Cortex of kidney (tissue), 1 donor: ENCODE measurements at places on chromosomes 2 and 18.

- no peak for DNase-seq
These were observed 1540.2 kb upstream of the SLC39A10 start for GRCh38 chr2:194116861-194117260.

- no peak for DNase-seq
These were observed 112.3 kb upstream of the CNGA3 start for GRCh38 chr2:98233941-98234340.

DNA sequence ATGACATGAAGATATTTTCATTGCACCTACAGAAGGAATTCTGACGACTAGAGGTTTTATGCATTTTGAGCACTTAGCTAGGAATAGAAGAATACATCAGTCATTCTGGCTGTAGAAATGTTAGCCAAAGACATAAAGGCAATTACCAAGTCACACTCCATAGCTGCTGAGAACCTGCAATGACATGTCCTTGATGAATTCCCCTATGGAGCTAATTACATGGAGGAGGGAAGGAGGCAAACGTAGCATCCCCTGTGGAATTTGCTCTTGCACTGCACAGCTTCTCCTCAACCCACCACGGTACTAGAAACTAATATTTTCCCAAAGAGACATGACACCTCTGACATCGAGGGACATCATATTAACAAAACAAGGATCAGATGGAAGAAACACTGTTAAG is 174.0 kb upstream of the SESTD1 start:
- DNase-seq, result no peak

DNA sequence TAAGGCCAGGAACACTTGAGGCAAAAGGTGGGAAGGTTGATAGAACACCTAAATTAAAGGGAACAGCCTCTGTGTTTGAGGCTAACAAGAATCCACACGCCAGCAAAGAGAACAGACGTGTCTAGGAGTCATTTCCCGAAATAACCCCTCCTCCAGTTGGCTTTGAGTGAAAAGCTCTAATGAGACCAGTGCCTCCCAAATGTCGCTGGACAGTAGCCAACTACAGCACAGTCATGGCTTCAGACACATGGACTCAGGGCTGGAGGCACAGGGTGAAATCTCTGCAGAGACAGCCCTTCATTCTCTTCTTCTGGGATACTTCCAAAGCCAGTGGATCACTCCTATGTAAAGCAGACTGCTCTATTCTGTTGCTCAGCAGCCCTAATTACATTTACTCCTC is 49.6 kb downstream of the SOWAHC start:
- DNase-seq, result no peak

GRCh38 chr18:69789794-69790193 is 157.9 kb downstream of the CD226 start:
- no peak for DNase-seq

DNA sequence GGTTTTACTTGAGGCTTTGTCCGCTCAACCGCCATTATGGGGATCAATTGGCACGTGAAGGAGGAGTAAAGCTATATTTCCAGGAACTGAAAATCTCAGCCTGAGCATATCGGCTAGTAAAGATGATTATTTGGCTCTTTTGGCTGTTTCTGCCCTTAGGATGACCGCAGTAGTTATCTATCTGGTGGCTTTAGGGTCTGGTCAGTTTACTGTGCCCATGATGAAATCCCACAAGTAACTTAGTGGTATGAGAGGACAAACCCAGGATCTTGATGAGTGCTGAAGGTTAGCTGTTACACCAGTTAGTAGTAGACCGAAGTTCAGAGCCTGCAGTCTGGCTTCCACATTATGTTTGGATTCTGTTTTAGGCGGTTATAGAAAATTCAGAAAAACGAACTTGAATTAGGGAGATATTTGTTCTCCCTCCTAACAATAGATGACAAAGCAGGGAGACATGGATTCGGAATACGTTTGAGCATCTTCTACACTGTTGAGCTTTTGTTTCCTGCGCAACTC is 1.2 kb downstream of the MAT2A start:
- no peak for DNase-seq
